Pons (tissue), 1 donor: ENCODE measurements at places on chromosomes 1 and 21.

DNA sequence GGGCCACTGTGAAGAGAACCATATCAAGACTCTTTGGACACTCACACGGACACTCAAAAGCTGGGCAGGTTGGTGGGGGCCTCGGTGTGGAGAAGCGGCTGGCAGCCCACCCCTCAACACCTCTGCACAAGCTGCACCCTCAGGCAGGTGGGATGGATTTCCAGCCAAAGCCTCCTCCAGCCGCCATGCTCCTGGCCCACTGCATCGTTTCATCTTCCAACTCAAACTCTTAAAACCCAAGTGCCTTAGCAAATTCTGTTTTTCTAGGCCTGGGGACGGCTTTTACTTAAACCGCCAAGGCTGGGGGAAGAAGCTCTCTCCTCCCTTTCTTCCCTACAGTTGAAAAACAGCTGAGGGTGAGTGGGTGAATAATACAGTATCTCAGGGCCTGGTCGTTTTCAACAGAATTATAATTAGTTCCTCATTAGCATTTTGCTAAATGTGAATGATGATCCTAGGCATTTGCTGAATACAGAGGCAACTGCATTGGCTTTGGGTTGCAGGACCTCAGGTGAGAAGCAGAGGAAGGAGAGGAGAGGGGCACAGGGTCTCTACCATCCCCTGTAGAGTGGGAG lies 36.3 kb upstream of the TDRD10 start:
- DNase-seq, result no peak

- DNase-seq, result no peak
Observed at GRCh38 chr1:191699343-191699742, 458.9 kb upstream of the RGS18 start.

DNA sequence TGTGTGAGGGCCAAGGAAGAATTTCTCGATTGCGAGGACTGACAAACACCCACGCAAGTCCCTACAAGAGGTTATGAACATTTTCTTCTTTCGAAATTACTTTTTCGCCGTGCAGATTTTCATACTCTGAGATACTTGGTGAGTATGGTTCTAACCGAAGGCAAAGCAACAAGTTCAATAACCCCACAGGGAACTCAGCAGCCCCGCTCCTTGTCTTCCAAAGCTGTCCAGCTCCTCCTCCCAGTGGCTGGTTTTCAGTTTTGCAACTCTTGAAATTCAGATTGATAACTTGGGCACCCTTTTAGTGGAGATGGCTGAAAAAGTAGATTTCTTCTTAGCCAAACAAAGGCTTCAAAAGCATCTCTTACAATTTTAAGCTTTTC lies 154.4 kb downstream of the SETD4 start:
- DNase-seq, result no peak

DNA sequence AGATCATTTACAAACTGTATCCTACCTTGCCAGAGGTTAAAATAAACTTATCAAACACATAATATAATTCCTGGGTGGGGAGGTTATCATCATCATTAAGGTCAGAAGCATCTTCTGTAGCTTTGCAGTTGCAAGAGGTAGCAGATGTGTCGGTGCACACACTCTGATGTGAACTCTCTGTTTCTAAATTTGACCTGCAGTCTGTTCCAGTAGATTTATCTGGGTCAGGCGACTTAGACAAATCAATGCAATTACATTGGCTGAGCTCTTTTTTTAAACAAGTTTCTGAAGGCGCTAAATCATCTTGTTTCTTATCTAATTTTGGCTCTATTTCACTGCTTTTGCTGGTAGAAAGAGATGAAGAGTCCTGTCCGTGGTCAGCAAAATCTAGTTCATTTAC lies 70.4 kb downstream of the PRPF38A start:
- no peak for DNase-seq

- no peak for DNase-seq
Observed at GRCh38 chr1:68331117-68331865, 99.0 kb upstream of the WLS start.

- DNase-seq, result no peak
Observed at GRCh38 chr21:41316200-41317062, at the start of gene FAM3B. Gene FAM3B, plus strand, starts transcription at chr21:41316801. Its CDS starts 79 bp downstream, at chr21:41316880.

- no peak for DNase-seq
Observed at GRCh38 chr21:46492851-46493250, 34.2 kb downstream of the DIP2A start.
